Activated naive CD8-positive, alpha-beta T cell treated with anti-CD3 and anti-CD28 coated beads for 36 hours (primary cell): ENCODE measurements at places on chromosomes 2 and 18.

DNA sequence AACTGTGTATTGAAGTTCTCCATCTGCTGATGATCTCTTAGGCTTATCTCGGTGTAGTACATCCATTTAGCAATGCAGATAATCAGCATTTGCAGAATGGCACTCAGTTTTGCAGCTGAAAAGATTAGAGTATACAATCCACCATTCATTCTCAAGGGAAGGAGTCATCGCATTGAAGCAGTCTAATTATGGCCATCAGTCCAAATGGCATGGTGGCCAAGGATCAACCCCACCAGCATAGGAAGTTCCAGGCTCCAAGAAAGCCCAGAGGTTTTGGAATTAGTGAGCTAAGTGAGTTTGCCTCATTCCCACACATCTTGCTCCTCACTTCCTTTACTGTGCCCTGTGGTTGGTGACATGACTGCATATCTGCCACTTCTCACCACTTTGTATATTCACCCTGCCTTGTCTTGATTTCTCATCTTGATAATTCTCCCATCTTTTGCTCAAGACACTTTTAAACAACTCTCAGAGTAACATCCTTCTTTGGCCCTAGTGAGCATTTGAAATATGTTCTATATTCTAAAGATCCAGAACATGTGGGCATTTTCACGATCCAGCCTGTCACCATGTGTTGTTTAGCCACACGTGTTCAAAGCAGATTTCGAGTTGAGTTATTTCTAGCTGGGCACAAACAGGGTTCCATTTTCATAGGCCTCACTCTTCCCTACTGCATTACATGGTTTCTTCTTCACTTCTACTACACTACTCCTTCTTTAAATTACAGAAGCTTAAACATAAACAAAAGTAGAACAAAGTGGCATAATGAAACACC lies 1119.8 kb downstream of the TSN start:
- DNase-seq, result no peak

GRCh38 chr2:1766425-1766824 lies 22.1 kb upstream of the PXDN start:
- no peak for DNase-seq

- DNase-seq, result no peak
These were observed 7.6 kb downstream of the GPR17 start for GRCh38 chr2:127653421-127654083.

- no peak for DNase-seq
These were observed 6.7 kb downstream of the CRIM1 start for GRCh38 chr2:36362291-36362690.

- no peak for DNase-seq
These were observed 2.7 kb upstream of the IL1R1 start for GRCh38 chr2:102139851-102140250.
